Occipital lobe (tissue), 3 donors: ENCODE measurements at places on chromosomes 5 and 9. TPM values are rescaled to one million over a fixed set of nuclear protein-coding genes. Genes with fewer than 3 reads are reported as not detected.
A peak's percentile ranks its signal among the peaks of the same experiment; 100 is the strongest.

- DNase-seq: no peak
Measured at GRCh38 chr5:124203303-124203702, 543.1 kb downstream of the ZNF608 start.

GRCh38 chr5:134148316-134148715 lies 28.4 kb downstream of the SKP1 start:
- no peak for DNase-seq

DNA sequence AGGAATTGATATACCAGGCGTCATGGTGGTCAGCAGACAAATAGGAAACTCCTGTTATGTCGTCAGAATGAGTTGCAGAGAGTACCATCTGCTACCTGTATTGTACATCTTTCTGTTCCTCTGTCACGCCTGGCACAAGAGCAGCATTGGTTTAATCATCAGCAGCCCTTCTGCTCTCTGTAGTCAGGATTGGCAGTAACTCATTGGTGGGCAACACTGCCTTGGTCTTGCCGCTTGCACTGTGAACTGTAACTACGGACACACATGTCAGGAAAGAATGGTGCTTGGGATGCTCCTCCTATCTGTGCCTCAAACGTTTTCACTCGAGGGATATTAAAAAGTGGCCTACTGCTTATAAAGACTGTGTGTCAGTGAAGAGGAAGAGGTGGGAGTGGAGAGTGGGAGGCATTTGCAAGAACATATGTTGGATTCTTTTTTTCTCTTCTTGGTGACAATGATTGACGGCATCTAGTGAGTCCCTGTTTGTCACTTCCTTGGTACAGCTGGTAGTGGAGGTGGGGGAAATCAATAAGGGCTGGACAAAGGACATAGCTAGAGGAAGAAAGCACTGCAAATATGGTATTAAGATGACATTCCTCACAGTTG lies 76.6 kb downstream of the F2RL2 start:
- DNase-seq: no peak

GRCh38 chr5:14107536-14107935 lies 35.6 kb upstream of the TRIO start:
- no peak for DNase-seq

- DNase-seq: no peak
Measured at GRCh38 chr9:128877852-128878251, 3.9 kb downstream of the KYAT1 start.

The IFNA13 gene
- total RNA-seq: not detected

The TTC23L gene
- 3.4 TPM for total RNA-seq

The TEX53 gene
- total RNA-seq: not detected

DNA sequence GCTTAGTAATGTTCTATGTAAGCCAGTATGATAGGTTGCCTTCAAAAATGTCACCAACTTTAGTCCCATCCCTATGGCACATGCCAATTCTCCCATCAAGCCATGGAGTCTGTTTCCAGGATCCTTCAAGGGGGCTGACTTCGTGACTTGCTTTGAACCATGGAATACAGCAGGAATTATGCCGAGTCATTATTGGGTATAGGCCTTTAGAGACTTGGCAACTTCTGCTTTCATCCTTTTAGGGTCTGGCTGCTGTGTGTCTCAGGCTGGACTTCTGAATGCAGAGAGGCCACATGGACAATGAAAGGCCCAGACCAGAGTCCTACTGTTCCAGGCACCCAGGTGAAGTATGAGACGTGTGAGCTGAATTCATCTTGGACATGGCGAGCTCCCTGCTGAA lies 109.8 kb downstream of the DENND1A start:
- no peak for DNase-seq

The KCNT1 gene
- total RNA-seq: 2.7 TPM

DNA sequence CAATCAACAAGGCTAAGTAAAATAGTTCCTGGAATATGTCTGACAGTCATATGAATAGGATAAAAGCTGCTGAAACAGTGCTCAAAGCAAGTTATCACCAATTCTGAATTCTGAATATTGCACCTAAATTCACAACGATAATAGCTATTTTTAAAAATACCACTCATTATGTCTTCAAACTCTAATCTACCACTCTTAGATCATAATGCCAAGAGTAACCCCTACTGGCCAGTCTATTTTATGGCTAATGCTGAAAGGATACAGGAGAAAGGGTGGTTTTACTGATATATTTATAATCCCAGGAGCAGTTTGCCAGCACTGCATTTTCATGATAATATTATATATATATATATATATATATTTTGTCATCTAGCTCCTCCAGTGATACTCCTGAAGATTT lies 232.8 kb downstream of the PDE4D start:
- DNase-seq: no peak

The C9orf153 gene
- total RNA-seq: 0.62 TPM

- no peak for DNase-seq
Measured at GRCh38 chr9:121835587-121836365, 184.3 kb downstream of the DAB2IP start.

GRCh38 chr9:99385814-99386279 lies 163.8 kb downstream of the SEC61B start:
- no peak for DNase-seq

DNA sequence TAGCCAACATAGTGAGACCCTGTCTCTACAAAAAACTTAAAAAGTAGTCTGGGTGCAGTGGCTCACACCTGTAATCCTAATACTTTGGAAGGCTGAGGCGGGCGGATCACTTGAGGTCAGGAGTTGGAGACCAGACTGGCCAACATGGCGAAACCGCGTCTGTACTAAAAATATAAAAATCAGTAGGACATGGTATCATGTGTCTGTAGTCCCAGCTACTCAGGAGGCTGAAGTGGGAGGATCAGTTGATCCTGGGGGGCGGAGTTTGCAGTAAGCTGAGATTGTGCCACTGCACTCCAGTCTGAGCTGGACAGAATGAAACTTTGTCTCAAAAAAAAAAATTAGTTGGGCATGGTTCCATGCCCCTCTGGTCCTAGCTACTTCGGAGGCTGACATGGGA lies 57.9 kb upstream of the MIER3 start:
- DNase-seq: no peak

The PCDHB5 gene
- 9.7 TPM for total RNA-seq

The PRRX2 gene
- 0.16 TPM for total RNA-seq

DNA sequence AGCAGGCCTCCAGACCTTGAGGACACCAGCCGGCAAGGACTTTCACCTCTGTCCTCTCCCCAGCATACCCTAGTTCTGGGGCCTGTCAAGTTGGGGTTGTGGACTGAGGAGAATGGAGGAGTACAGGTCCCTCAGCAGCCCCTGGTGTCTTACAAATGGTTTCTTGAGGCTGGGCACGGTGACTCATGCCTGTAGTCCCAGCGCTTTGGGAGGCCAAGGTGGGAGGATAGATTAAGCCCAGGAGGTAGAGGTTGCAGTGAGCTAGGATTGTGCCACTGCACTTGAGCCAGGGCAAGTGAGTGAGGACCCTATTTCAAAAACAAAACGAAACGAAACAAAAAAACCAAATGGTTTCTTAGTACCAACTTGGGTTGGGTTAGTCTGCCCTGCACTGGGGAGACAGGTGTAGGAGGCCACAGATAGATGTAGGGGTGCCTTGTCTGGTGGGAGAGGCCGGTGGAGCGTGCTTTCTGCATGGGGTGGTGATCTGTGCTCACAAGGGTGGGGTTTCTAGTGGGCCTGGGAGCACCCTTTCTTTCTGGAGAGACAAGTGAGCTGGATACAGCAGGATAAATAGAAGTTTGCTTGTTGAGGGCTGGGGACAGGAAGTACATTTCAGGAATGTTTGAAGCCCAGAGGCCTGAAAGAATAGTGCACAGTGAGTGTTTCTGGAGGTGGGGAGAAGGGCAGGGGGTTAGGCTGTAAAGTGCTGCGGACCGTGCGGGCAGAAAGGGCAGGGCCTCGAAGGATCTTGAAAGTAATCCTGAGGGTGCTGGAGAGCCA lies 37.7 kb upstream of the PSD2 start:
- no peak for DNase-seq

The GLT6D1 gene
- not detected for total RNA-seq

- no peak for DNase-seq
Measured at GRCh38 chr9:119795395-119795794, 426.2 kb upstream of the BRINP1 start.

The CYLC2 gene
- total RNA-seq: not detected

DNA sequence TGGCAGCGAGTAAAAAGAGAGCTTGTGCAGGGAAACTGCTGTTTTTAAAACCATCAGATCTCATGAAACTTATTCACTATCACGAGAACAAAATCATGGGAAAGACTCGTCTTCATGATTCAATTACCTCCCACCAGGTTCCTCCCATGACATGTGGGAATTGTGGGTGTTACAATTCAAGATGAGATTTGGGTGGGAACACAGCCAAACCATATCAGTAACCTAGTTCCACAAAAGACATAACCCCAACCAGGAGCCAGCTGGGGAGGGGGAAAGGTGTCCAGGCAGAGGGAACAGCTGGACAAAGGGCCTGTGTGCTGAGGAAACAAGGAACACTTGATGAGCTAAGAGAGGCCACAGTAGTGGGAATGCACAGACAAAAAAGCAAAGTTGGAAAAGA lies 71.1 kb downstream of the BASP1 start:
- DNase-seq: no peak

- no peak for DNase-seq
Measured at GRCh38 chr5:65229841-65230240, 251.9 kb downstream of the ADAMTS6 start.

The OLFM1 gene
- 77.8 TPM for total RNA-seq

The IQGAP2 gene
- 20.7 TPM for total RNA-seq

The BHMT2 gene
- 0.62 TPM for total RNA-seq

DNA sequence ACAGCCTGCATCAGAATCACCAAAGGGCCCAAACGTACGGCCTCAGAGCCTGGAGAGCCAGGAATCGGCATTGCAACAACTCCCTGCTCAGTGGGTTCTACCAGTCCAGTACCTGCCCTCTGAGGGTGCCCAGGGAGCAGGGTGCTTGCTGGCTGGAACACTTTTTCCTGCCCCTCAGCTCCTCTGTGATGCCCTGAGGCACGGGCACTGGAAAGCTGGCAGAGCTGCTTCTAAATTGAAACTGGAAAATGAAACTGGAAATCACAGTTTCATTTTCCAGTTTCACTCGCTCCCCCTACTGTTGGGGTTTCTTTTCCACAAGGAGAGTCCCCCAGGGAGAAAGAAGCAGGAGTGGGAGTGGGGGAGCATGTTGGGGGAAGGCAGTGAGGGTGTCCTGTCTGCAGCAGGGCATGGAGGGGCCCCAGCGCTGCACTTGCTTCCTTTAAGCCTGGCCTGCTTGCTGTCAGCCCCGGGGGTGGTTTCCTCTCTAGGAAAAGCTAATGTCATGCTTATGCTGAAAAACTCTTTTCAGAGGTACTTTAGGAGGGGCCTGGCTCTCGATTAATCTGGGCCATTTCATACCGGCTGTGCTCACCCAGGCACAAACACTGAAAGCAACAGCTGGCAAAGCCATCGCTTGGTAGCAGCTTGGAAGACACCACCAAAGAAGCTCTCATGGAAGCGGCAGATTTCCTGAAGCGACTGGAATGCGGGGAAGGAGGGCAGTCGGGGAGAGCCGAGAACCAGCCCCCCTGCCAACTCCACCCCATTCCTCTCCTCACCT lies 26.2 kb downstream of the IRF1 start:
- peak; percentile 13 for DNase-seq

GRCh38 chr5:125226825-125227224 lies 480.4 kb upstream of the ZNF608 start:
- DNase-seq: no peak

DNA sequence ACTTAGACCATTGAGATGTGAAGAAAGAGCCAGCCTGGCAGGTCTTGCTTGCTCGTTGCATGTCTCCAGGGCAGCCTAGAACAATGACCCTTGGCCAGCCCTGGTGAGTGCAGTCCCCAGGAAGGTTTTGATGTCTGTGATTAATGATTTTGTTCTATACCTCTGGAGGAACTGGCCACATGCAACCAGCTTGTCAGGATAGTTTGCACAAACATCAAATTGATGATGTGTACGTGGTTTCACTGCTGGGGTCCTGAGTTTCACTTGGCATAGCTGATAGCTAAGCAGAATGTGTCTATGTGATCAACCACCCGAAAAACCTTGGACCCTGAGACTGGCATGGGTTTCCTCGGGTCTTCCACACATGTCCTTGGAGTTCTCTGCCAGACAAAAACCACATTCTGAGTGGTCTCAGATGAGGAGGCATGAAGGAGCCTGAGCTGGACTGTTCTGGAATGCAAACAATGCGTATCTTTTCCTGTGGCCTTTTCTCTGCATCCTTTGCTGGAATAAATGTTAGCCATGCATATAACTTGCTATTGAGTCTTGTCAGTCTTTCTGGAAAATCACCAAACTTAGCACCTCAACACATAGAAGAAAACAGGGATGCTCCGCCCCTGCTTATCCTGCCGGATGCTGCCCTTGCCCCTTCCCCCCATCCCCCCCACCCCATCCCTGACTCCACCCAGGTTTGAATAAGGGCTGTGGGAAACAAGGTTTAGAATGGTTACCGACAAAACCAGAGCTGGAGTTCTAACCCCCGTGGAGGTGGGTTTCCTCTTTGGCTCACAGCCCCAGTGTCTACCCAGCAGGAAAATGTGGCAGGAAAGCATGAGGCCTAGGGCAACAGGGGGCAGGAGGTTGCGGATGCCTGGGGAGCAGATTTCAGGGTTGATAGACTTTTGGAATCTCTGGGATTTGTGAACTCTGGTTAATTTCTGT lies 50.1 kb upstream of the ANKRD33B start:
- DNase-seq: no peak

DNA sequence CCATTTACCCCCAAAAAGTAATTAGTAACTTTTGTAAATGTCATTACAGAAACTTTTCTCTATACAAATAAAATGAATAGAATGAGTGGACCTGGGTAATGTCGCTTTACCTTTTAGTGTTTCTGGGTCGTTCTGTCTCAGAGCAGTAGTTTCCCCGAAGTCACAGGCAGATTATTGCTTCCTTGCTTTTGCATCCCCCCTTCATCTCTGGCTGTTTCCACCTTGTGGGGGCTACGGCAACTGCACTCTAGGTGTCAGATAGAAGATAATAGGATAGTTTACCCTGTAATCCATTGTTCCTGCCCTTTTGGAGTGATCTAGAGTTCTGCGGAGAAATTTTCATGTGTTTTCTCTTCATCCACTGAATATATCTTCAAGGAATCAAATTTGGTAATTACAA lies 68.7 kb downstream of the PRR16 start:
- no peak for DNase-seq

GRCh38 chr5:98827161-98827560 lies 53.7 kb downstream of the RGMB start:
- no peak for DNase-seq

GRCh38 chr5:112366987-112367386 lies 52.1 kb downstream of the EPB41L4A start:
- no peak for DNase-seq

- no peak for DNase-seq
Measured at GRCh38 chr5:4643190-4643589, 496.9 kb upstream of the ADAMTS16 start.

The ESM1 gene
- 0.47 TPM for total RNA-seq

The PLAC8L1 gene
- total RNA-seq: not detected

DNA sequence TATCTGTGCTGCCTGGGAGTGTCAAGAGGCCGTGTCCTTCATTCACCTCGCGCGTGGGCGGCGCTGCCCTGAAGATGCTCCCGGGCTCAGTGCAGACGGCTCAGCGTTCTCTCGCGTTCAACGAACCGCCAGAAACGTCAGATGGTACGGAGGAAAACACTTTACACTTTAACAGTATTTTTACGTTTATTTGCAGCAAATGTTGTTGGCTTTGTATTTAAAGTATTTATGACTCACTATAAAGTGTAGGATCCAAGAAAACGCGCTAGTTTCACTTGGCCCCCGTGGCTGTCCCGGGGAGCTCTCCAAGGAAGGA lies 544 bp upstream of the ERCC6L2 start:
- DNase-seq: peak; percentile 37
